Kasumi-1 (cell line): ENCODE measurements at places on chromosomes 2 and 18.

DNA sequence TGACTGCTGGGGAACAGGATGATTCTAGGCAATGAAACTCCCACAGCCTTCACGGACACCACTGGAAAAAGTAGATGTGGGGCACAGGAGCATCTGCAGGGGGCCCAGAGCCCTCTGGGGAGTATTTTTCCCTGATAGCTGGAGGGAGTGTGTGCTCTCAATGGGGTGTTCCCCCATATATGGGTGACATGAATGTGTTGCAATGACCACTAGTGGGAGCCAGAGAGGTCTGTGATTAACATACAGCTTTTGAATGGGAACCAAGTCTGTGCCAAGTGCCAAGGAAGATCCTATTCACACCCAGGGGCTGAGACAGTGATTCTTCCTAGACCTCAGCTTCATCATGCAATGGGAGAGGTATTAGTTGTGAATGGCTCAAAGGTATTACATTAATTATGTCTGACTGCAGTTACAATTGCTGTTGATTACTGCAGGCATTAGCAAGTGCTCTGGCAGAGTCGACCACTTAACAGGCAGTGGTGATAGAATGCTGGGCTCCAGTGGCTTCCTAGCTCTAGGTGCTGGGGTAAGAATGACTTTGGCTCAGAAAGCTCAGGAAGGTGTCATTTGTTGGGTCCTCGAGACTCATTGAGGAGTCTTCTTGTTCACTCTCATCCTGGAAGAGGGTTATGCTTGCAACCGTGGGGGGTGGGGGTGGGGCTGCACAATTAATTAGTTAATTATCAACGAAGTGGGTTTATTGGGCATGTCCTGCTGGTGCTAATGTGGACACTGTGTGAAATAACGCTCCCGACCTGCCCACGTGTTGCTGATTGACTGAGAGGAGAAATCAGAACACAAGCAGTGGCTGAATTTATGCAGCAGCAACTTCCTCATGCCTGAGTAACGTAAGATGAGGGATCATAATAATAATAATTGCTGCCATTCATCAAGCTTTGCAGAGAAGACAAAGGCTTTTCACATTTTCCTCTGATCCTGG, 194.1 kb downstream of the CLIP4 start:
- peak; percentile 79 for DNase-seq

GRCh38 chr18:5419601-5420000, 124.1 kb upstream of the ZBTB14 start:
- DNase-seq = no peak

GRCh38 chr2:145725876-145726275, 1206.0 kb upstream of the ZEB2 start:
- DNase-seq = no peak

GRCh38 chr2:127025359-127026166, 81.4 kb downstream of the BIN1 start:
- no peak for DNase-seq

- no peak for DNase-seq
Measured at GRCh38 chr2:58035352-58035751, 11.3 kb upstream of the VRK2 start.

DNA sequence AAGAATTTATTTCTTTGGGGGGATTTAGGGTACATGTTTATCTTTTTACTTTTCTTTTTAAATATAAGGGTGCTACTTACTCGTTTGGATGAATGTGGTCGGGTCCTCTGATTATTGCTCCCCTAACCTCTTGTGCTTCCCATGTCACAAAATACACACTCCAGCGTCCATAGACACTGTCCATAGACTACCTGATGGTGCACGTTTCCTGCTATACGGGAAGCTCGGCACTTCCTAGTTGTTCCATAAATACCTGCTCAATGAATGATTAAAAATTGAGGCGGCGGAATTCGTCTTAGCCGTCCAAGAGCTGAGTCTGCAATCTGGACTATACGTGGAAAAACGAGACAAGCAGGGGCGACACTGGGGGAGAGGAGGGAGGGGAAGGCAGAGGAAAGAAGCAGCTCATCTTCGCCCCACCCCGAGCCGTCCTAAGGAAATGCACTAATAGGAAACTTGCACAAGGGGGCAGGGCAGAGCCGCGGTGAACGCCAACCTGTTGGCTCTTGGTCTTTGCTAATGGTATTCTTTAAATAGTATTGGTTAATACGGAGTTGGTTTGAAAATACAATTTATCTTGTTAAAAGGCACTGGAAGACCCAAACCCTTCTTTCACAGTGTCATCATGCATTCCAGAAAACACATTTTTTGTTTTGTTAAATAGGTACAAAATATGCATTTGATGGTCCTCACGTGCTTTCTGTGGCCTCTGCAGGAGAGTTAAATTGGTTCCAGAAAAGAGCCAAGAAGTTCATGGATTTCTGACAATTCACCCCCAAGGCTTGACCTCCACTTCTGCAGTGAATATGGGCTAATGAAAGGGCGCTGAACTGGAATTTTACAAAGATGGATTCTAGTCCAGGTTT, 73.0 kb upstream of the KCTD1 start:
- peak; percentile 81 for DNase-seq

DNA sequence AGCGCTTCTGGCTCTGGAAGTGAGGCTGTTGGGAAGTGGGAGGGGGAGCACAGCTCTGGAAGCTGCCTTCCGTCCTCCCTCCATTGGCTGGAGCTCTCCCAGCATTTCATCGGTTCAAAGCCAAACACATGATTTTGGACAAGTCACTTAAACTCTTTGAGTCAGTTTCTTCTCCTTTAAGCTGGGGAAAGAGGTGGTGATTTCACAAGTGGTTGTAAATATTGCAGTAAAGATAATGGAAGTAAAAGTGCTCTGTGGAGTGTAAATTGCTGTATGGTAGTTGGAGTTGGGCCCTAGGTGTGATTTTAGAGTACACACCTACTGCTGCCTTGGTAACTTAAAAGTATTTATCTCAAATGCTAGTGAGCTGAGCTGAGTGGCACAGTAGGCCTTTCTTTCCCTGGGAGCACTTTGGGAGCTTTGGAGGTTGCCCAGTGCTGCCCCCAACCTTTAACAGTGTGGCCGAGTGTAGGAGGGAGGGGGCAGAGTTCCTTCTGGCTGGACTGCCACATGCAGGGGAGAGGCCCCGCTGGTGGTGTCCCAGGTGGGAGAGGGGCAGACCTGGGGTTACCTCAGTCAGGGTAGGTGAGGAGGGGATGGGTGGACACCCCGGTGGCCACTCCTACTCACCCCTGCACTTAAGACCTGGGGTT, 54.7 kb downstream of the ASAP2 start:
- no peak for DNase-seq

GRCh38 chr2:132757002-132757589, 87.1 kb upstream of the LYPD1 start:
- no peak for DNase-seq

DNA sequence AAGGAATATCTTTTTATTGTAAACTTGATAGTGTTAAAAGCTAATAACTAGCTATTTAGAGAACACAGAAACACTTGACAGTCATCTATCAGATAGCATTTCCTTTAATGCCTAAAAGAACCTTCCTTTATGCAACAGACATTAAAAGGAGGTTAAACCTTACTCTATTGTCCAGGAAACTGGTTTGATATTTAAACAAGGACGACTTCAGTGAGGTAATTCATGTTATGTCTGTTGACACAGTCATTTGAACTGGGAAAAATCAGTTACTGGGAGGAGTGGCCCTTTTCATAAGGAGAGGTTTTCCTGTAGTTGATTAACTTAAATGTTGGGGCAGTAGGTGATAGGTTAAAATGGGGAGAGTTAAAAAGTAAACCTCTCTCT, 6.7 kb downstream of the TGIF1 start:
- no peak for DNase-seq

GRCh38 chr18:21393986-21394385, 152.0 kb downstream of the GREB1L start:
- DNase-seq = no peak

DNA sequence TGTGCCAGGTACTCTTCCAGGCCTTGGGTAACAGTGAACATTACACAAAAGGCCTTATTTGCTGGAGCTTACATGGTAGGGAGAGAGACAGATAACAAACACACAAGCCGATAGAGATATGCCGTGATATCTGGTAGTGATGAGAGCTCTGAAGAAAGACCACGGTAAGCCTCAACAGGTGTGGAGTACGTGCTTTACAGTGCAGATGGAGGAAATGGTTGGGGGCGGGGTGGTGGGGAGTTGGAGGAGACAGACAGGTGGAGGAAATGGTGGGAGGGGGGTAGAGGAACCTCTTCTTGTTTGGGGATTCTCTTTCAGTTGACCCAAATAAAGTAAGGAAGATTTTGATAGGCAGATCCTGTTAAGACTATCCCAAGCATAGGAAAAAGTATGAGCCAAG, 141.1 kb upstream of the ALPP start:
- DNase-seq = no peak

DNA sequence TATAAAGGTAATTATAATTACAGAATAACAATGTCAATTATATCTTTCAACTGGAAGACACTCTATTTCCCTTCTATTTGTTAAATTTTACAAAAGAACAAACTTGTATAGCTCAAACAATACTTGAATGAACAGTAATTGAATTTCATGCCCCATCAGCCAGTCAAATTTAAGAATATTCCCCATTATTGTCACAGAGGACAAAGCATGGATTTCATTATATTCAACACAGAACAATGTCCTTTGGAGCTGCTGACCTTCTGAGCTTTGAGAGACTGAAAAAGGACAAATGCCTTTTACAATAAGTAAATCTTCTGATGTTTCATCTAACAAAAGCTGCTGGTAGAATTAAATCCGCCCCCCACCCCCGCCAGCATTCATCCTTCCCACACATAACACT, 187.5 kb upstream of the MC4R start:
- DNase-seq = no peak

- no peak for DNase-seq
Measured at GRCh38 chr2:237128026-237128703, 42.5 kb downstream of the COPS8 start.
